ENCODE measurements at places on chromosomes 16 and 17. TPM values are rescaled to one million over a fixed set of nuclear protein-coding genes. Genes with fewer than 3 reads are reported as not detected.

DNA sequence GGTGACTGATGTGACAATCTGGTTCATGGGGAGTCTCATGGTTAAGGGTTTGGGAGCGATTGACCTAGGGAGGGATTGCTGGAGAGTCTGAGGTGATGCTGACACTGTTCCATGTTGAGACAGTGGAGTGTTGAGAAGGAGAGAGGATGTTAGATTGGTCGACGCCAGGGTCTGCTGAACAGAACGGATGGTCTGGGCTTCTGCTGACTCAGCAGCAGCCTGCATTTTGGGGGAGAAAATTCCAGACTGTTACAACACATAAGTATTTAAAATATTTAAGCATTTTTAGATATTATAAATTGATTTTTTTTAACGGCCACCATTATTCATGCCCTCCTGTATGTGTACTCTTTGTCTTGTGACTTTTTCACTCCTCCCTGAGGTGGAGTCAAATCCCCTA lies 107.2 kb downstream of the TOX3 start:
- no peak for DNase-seq

DNA sequence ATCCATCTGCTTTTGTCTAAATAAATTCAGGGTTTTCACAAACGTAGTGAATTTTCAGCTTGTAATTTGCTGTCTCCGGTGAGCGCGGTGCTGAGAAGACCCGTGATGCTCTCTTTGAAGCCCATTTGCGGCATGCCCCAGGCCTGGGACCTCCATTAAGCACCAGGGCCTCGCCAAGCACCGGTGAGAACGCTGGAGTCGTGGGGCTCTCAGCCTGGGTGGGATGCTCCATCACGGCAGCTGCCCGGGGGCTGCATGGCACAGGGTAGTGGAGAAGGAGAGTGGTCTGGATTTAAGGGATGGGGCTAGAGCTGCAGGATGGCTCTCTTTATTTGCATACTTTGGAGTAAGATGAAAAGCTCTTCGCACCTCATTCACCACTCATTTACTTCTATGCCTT lies 248.7 kb downstream of the ABCC12 start:
- DNase-seq, result no peak

GRCh38 chr16:22210854-22211253 lies 4.8 kb downstream of the EEF2K start:
- no peak for DNase-seq

DNA sequence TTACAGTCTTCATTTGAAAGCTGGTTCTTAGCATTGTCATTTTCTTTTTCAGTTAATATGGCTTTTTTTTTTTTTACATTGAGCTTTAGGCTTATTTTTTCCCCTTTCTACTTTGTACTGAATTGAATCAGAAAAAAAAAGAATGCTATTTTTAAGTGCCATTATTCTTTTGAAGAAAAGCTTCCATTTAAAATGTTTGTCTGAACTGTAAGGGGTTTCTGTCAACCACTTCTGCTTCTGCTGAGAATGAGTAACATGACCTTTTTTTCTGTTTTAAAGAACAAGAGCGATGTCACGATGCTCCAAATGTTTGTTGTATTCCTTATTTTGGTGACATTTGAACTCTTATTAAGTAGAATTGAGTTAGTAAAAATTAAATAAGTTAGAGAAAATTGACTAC lies 50.0 kb downstream of the MRTFB start:
- DNase-seq, result no peak

DNA sequence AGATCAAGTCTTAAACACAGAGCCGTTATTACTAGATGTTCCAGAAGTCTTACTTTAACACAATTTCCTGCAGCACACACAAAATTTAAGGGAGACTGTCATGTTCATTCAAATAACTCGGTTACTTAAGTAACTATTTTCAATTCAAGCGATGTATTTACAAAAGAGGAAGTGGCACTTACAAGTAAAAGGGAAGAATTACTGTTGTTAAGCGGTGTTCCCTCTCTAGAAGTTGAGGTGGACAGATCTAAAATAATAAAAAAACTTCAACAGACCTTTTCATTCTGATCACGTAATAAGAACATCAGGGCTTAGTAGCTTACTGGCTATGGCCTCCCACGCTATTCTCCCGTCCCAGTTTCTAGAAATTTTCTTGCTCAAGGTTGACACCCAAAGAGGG lies 26.2 kb upstream of the TXNDC11 start:
- no peak for DNase-seq

CEP112 gene
- total RNA-seq, result 18.6 TPM

KRTAP4-4 gene
- not detected for total RNA-seq

FNDC8 gene
- not detected for total RNA-seq

SLC5A10 gene
- total RNA-seq, result not detected

STRADA gene
- 15.1 TPM for total RNA-seq
